Stimulated activated CD8-positive, alpha-beta memory T cell treated with anti-CD3 and anti-CD28 coated beads, Interleukin-15, amount 100 ng/mL, for 48 hours (primary cell): ENCODE measurements at places on chromosomes 1 and 21.

DNA sequence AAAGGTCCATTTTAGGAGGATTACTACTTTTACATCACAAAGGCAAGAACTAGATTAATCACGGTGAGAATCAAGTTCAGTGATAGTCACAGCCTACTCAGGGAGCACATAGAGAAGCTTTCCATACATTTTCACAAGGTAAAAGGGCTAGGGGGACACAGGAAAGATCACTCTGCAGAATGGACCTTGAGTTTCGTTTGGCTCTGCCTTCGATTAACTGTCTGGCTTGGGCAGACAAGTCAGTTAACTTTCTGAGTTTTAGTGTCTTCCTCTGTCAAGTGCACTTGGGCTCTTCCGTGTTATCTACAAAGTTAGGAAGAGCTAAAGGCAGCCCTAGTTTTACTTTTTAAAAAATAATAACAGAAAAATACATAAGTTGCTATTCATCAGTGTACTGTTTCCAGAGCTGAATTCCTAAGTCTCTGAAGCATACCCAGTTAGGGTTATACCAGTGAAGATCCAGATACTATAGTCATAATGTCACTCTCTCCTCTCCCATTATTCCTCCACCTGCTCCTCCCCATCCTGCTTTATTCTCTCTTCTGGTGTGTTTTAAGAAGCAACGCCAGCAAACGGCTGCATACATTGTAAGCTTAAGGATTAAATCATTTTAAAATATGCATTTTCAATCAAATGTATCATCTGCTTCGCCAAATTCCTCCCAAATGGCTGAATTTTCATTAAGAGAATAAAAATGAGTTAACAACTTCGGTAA is 1.7 kb downstream of the CEP170 start:
- DNase-seq = no peak

DNA sequence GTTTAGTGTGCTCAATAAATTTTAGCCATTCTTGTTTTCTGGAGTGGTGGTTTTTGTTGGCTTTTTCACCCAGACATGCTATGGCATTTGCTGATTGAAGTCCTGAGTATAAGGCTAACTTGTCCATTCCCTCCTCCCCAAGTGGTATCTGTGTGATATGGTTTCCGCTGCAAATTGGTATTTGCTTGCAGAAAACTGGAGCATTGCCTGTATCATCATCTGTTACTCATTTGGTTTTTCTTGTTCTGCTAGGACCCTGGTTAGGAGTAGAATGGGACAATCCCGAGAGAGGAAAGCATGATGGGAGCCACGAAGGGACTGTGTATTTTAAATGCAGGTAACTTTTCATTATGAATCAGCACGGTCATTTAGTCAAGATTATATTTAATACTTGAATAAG is 34.0 kb downstream of the TBCE start:
- no peak for DNase-seq

- no peak for DNase-seq
These were observed 6.2 kb downstream of the SH2D5 start for GRCh38 chr1:20726118-20726911.

- DNase-seq = peak; percentile 30
These were observed 46.5 kb upstream of the COA6 start for GRCh38 chr1:234326497-234327366.

- no peak for DNase-seq
These were observed 159.1 kb downstream of the EDEM3 start for GRCh38 chr1:184595596-184595995.

DNA sequence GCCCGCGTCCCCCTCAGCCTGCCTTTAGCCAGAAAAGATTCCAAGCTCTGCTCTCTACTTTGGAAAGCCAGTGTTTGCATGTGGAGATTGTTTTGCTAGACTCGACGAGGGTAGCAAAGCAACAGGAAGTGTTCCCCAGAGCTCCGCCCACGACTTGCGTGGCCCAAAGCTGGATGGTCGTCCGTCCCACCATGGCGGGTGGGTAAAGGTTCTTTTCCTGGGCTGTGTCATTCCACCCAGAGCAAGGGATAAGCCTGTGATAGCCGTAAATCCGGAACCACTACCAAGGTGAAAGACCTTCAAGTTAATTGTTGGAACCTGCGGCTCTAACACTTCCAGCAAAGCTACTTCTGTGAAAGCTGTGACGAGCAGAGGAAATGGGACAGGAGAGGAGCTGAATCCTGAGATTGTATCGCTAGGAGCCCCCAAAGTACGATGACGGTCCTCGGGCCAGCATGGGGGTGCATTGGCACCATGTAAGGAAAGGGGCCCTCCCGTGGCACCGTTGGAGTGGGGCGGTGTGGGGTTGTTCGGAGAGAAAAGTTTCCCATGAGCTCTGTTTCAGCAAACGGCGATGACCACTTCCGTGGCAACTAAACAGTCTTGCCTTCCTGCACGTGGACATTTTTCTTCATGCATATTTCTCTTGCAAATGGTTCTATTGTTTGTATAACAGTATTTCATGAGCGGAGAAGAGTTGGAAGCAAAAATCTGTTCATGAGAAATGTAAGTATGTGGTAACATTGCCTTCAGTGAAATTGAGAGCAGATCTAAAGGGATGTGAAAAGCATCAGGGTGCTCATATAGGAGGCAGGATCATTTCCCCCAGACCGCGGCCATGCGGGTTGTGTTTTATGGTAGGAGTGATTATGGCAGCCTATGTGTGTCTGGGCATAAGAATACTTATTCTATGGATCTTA is 8.4 kb downstream of the MX2 start:
- DNase-seq = peak; percentile 27

DNA sequence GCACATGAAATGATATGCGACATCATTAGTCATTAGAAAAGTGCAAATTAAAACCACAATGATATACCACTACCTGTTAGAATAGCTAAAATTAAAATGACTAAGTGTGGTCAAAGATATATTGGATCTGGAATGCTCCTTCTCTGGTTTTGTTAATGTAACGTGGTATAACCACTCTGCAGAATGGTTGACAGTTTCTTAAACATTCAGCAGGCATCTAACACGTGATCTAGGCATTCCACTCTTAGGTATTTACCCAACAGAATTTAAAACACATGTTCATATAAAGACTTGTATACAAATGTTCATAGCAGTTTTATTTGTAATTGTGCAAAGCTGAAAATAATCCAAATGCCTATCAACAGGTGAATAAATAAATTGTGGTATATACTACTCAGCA is 165.0 kb upstream of the PLXNA2 start:
- no peak for DNase-seq

- DNase-seq = no peak
These were observed 7.6 kb upstream of the C1orf21 start for GRCh38 chr1:184379111-184379752.
